ENCODE measurements at places on chromosomes 6 and 20. TPM values are rescaled to one million over a fixed set of nuclear protein-coding genes. Genes with fewer than 3 reads are reported as not detected.

The MTG2 gene
- total RNA-seq = 35.1 TPM

The CST11 gene
- total RNA-seq = not detected

The EPPIN gene
- not detected for total RNA-seq

The SCGN gene
- not detected for total RNA-seq

The RSPO3 gene
- total RNA-seq = 0.62 TPM

The GNAS-AS1 gene
- total RNA-seq = not detected

The PCMTD2 gene
- total RNA-seq = 62.3 TPM

The ERGIC3 gene
- 169 TPM for total RNA-seq
